ENCODE measurements at places on chromosomes 16 and 17. TPM values are rescaled to one million over a fixed set of nuclear protein-coding genes. Genes with fewer than 3 reads are reported as not detected.

DNA sequence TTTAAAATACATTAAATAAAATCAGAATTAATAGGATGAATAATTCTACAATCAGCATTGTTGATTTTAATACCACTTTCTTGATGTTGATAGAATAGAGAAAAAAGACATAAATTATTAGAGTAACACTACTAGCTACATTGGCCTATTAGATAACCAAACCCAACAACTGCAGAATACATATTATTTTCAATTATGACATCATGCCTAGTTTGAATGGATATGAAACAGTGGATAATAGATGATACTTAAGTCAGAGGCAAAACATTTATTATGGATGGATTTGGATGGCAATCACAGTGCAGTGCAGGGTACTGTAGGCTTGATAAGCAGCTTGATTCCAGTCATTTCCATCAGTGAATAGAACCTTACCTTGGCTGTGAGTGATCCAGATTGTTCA, 293.1 kb downstream of the BCAS3 start:
- H3K27me3 ChIP-seq: peaks cover 12% of the 10 kb centered on the region
- H3K36me3 ChIP-seq: no peaks in the 10 kb centered on the region
- H3K4me1 ChIP-seq: no peaks in the 10 kb centered on the region
- H3K27ac ChIP-seq: no peak overlapping the region
- no peak for DNase-seq

The CCL5 gene
- total RNA-seq: 19.6 TPM

GRCh38 chr16:68362262-68362913, 51.6 kb downstream of the PRMT7 start:
- peaks cover 22% of the 10 kb centered on the region for H3K36me3 ChIP-seq
- H3K4me3 ChIP-seq: no peak overlapping the region
- no peak for DNase-seq
- no peak overlapping the region for H3K27ac ChIP-seq
- H3K4me1 ChIP-seq: peaks cover 8% of the 10 kb centered on the region
- peaks cover 12% of the 10 kb centered on the region for H3K27me3 ChIP-seq

- peaks cover 3% of the 10 kb centered on the region for H3K36me3 ChIP-seq
- DNase-seq: no peak
- H3K27ac ChIP-seq: no peak overlapping the region
- H3K4me1 ChIP-seq: peaks cover 3% of the 10 kb centered on the region
- H3K27me3 ChIP-seq: no peaks in the 10 kb centered on the region
Measured at GRCh38 chr16:30149250-30149930, 26.4 kb upstream of the MAPK3 start.

The FBXW10B gene
- total RNA-seq: 0.35 TPM

DNA sequence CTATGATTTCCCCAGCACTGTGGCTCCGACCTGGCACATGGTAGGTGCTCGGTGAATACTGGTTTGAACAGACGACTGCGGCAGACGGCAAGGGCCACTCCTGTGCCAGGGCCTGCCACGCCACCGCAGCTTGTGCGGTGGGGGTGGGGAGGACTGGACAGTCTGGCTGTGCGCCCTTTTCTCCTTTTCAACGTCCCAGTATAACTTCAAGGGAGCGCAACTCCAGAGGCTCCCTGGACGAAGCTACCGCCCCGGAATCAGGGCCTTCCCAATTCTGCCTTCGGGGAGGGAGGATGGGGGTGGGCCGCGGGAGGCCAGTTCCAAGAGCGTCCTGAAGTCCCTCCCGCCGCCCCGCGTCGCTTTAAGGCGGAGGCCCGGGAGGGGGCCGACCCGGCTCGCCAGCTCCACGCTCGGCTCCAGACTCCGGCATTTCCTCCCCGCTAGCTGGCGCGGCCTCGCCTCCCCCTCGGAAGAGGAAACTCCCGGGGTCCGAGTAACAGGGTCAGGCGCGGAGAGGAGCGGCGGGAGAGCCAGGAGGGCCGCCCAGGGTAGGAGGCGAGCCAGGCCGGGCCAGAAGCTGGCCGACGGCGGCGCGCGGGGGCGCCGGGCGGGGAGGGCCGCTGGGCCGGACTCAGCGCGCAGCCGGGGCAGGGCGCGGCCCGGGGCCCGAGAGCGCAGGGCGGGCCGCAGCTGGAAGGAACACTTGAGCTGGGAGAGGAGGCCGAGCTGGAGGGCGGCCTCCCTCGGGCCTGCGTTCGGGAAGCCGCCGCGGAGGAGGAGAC, at the start of gene ITPRIPL2:
Gene ITPRIPL2, plus strand, starts transcription at position 388 of the 782 bp plus-strand sequence. CDS start 498 bp downstream, outside the sequence.
- peaks cover 34% of the 10 kb centered on the region for H3K4me1 ChIP-seq
- DNase-seq: peak; percentile 83
- H3K27me3 ChIP-seq: peaks cover 9% of the 10 kb centered on the region
- peak within 1 kb of the TSS; percentile 87 for H3K4me3 ChIP-seq

The IFI35 gene
- 55.2 TPM for total RNA-seq

GRCh38 chr16:84462296-84463210, 41.9 kb downstream of the MEAK7 start:
- no peaks in the 10 kb centered on the region for H3K4me1 ChIP-seq
- no peak for DNase-seq
- no peak overlapping the region for H3K27ac ChIP-seq
- H3K36me3 ChIP-seq: peaks cover 50% of the 10 kb centered on the region

Measured in activated CD4-positive, alpha-beta T cell treated with anti-CD3 and anti-CD28 coated beads, Interleukin-2, amount 10 ng/mL, durations not matched to agents 24 days and 14 days (primary cell).